A549 treated with GW870086 at 1 μM for 4 hours (cell line): ENCODE measurements at places on chromosomes 3 and 15. TPM values are rescaled to one million over a fixed set of nuclear protein-coding genes. Genes with fewer than 3 reads are reported as not detected.

NPAP1 gene
- not detected in 5 replicates for total RNA-seq

GOLGA6B gene
- 0.08 TPM in 1 of 5 replicates, not detected in the others for total RNA-seq

TUSC7 gene
- total RNA-seq = not detected in 5 replicates

HHLA2 gene
- 0.08 to 0.21 TPM in 2 of 5 replicates, not detected in the others for total RNA-seq

RPL39L gene
- 44.8 to 52.1 TPM (median 49.9 TPM) in 5 replicates for total RNA-seq

CLRN1 gene
- total RNA-seq = not detected in 5 replicates

CFAP91 gene
- total RNA-seq = 0.11 to 0.43 TPM (median 0.31 TPM) in 4 of 5 replicates, not detected in the other

NRROS gene
- not detected in 5 replicates for total RNA-seq

CADPS gene
- total RNA-seq = not detected in 5 replicates

GOLGA8O gene
- 0.14 to 0.37 TPM (median 0.24 TPM) in 5 replicates for total RNA-seq

RARB gene
- 5.1 to 8.9 TPM (median 7.6 TPM) in 5 replicates for total RNA-seq

TNIK gene
- total RNA-seq = 1.7 to 3.0 TPM (median 1.8 TPM) in 5 replicates
